Activated CD8-positive, alpha-beta T cell treated with anti-CD3 and anti-CD28 coated beads, Interleukin-2, amount 10 ng/mL, durations not matched to agents 7 days and 5 days (primary cell): ENCODE measurements at places on chromosomes 2 and 18.

GRCh38 chr2:174630107-174630506, 32.5 kb upstream of the WIPF1 start:
- no peak for DNase-seq

- no peak for DNase-seq
These were observed 67.0 kb downstream of the TTC21B start for GRCh38 chr2:165886487-165887146.

- peak; percentile 26 for DNase-seq
These were observed 52.3 kb downstream of the TCF7L1 start for GRCh38 chr2:85185431-85185940.

- DNase-seq, result no peak
These were observed 688 bp upstream of the ARHGAP28 start for GRCh38 chr18:6728809-6729246.

DNA sequence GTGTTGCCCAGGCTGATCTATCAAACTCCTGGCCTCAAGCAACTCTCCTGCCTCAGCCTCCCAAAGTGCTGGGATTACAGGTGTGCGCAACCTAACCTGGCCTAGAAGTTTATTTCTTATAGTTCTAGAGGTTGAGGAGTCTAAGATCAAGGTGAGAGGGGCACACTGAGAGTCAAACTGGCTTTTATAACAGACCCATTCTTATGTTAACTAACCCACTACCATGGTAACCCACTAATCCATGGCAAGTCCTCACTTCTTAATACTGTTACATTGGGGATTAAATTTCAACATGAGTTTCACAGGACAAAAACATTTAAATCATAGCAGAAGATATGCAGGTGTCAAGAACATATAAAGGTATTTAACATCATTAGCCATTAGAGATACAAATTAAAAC, 50.6 kb downstream of the MDH1 start:
- no peak for DNase-seq

GRCh38 chr2:23509103-23509502, 124.1 kb downstream of the KLHL29 start:
- no peak for DNase-seq

DNA sequence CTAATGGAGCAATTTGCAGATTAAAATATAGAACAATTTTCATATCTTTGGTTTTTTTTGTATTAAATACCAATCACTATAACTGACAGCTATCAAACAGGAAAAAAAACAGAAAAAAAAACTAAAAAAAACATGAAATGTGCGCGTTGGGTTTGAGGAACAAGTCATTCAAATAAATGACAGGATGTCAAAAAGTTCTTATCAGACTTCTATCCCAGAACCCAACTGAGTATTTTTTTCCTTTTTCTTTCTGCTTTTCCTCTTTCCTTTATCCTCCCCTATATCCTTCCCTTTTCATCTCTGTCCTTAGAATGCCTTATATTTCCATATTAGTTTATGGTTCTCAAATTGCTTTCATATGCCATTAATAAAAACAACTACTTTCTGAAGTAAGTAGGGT, 14.3 kb downstream of the PRKRA start:
- no peak for DNase-seq

- no peak for DNase-seq
These were observed 98.7 kb downstream of the FAM210A start for GRCh38 chr18:13627639-13628038.

DNA sequence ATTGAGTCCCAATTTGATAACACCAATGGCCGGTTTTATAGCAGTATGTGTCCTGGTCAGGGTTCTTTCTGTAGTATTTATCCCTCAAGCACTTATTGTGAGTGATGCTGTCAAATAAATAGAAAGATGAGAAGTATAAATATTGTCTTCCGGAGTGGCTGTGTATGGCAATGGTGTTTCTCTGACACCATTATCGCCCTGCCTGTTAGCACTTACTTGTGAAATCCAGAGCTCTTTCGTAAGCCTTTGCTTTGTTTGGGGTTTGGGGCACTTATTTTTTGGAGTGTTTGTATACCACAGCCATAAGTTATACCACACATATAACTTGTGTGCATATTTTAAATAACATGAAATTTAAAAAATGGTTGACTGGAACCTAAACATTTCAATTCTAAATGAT, 29.3 kb downstream of the CD8B2 start:
- DNase-seq, result no peak

- DNase-seq, result no peak
These were observed 194.7 kb downstream of the UXS1 start for GRCh38 chr2:105999211-105999989.
